ENCODE measurements at places on chromosomes 2 and 18.

GRCh38 chr2:105776560-105776928 is 31.8 kb downstream of the NCK2 start:
- no peak for DNase-seq

GRCh38 chr2:239578381-239578780 is 177.6 kb upstream of the HDAC4 start:
- DNase-seq, result no peak

GRCh38 chr2:42196403-42197267 is 27.5 kb downstream of the EML4 start:
- DNase-seq, result no peak

DNA sequence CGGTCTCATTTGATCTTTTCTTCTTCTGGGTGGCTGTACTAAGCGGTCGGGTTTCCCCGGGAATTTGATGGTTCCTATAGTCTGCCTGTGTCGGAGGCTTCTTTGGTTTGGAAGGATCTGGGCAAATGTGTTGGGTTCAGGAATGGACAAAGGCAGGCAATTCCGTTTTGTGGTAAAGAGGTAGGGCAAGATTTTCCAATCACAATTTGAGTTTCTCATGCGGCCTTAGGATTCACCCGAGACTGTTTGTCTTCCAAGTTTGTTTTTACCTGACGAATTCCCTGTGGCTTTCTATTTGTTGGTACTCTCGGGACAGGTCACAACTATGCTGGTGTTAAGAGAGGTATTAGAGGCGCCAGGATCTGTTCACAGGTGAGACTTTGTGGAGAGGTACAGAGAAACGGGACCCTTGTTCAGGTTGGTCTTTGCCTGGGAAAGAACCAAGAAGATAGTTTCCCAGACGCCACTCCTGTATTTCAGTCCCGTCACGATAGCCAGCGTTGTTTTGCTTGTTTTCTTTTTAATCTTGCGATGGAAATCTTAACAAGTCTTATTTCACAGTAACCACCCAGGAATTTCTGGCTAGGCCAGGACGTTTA is 3.0 kb downstream of the SP5 start:
- DNase-seq, result no peak

DNA sequence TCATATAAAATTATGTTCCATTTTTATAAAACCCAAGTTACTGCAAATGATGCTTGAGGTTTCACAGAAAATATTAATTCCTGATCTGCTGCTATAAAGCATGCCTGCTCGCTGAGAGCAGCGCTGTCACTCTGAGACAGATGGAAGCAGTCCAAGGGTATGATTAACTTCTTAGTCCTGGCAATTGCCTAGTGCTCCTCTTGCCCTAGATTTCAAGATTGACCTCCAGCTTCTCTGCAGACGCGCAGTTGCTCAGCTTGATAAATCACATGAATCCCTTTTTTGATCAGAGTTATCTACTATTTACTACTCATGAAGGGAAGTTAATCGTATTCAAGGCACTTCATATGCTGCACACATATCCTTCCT is 154.6 kb upstream of the REV1 start:
- DNase-seq, result no peak

DNA sequence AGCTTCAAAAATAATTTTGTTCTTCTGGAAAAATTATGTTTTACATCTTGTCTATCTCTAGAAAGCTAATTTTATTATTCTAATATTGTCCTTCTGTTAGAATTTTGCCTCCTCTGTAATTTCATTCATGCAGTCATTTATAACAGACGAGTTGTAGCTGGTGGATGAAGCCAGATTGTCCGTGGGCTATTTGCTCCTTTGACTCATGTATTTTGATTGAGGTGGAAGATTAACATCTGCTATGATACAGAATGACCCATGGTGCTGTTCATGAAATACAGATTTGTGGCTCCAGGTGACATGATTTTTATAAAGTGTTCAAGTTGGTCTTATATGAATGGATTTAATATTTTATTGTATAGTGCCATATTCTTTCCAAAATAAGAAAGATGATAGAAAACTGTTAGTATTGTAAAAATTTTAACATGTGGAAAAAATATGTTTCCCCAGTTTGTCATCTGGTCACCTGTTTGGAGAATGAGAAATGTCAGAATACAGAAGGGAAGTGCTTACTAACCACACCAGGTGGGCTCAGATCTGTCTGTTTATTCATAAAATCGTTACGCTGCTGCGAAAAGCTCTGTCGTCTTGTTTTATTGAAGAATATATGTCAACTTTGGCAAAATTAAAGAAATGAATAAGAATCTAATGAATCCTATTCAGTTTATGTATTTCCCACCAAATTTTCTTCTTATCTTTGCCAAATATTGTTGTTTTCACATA is 20.4 kb upstream of the L3MBTL4 start:
- no peak for DNase-seq

DNA sequence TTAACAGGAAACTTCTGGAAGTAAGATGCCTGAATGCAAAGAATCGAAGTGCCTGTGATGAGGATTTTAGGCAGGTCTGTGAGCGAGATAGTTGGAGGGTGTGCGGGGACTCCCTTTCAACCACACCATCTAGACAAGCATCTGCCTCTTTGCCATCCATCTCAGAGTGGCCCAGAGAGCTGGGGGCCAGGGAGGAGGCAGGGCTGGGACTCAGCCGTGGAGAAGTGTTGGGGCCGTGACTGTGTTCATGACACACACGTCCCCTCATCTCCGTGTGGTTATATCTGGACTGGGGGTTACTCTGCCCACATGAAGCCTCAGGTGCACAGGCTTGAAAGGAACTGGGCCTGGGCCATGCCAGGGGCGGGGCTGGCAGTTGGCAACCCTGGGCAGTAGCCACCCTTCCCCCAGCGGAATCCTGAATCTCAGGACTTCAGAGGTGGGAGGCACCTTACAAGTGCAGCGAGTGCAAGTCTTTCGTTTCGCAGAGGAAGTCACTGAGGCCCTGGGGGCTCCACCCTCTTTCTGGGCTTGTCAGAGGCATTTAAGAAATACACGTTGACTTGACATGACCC is 112.5 kb downstream of the SLC4A3 start:
- no peak for DNase-seq

DNA sequence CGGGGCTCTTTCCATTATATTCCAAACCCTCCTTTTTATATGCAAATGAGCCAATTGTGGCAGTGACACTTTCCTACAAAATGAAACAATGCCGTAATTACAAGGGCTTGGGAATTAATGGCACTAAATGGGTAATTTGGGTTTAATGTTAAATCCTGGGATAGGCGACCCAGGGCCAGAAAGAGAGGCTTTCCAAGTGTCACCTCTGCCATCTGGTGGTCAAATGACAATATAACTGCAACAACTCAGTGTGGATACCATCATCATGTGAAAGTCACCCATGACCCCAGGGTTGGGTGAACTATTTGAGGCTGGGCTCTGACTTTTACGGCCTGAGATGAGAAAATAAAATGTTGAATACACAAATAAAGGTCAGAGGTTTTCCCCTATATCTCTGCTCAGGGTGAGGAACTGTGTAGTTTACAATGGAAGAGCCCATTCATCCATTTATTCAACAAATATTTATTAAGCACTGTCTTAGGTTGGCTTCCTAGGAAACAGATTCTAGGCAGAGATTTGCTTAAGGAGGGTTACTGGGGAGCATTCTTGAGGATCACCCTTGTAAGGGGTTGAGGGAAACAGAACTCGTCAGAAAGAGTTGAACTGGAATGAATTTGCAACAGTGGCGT is 13.6 kb upstream of the THADA start:
- no peak for DNase-seq

DNA sequence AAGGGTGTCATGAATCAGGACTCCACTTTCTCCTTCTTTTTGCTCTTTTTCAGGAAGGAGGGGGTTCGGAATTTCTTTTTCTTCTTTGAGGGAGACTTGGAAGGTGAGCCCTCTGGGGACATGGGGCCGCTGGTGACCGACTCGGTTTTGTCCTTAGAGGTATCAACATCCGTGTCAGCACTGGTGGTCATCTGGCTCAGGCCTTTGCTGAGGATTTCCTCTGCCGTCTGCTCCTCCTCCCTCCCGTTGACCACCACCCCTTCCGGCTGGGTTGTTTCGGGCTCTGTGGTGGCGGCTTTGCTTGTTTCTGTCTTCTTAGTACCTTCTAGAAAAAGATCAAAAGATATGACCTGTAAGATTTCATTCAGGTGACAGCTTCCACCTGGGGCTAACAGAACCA is 104.6 kb downstream of the ADD2 start:
- no peak for DNase-seq

- no peak for DNase-seq
These were observed 57.6 kb downstream of the KCNG2 start for GRCh38 chr18:79855147-79855933.

GRCh38 chr2:148920559-148920958 is 45.5 kb downstream of the KIF5C start:
- no peak for DNase-seq

GRCh38 chr2:40510304-40510703 is 58.4 kb upstream of the SLC8A1 start:
- DNase-seq, result no peak

- no peak for DNase-seq
These were observed 171.2 kb downstream of the RTP5 start for GRCh38 chr2:242040681-242041080.

DNA sequence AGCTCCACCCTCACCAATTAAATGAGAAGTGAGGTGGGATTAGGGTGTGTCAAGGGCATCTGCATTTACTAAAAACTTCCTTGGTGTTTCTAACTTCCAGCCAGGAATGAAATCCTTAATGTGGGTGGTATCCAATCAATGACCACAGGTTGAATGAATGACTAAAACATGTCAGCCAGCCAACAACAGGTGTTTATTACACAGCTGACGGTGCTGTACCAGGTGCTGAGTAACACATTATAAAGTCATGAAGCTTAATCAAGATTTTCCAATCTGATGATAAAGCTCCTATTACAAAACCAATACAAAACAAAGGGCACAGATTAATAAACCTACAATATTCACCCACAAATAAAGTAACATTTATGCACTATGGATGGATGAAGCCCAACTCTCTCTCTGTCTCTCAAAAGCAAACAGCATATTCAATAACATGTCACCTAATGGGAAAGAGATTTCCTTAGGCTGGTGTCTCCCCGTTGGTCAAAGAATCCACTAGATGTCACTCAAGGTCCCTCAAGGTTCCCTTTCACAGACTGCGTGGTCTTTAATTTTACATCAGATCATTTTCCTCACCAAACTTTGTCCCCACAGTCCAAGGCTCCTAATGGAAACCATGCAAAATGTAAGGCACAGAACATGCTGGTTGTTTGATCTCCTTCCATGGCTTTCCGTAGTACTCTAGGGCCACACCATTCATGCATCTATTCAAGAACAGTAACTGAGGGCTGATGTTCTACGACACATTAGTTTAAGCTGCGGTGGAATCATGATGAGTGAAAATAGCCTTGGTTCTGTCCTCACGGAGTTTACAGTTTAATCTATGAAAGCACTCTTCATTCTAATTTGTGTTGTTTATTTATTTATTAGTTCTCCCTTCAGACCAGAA is 6.4 kb upstream of the PTPN4 start:
- peak; percentile 5 for DNase-seq

GRCh38 chr2:226888971-226889370 is 53.1 kb downstream of the RHBDD1 start:
- no peak for DNase-seq

- DNase-seq, result no peak
These were observed 81.8 kb downstream of the CERKL start for GRCh38 chr2:181575024-181575649.

- no peak for DNase-seq
These were observed 137.7 kb upstream of the PKDCC start for GRCh38 chr2:41910126-41910525.

DNA sequence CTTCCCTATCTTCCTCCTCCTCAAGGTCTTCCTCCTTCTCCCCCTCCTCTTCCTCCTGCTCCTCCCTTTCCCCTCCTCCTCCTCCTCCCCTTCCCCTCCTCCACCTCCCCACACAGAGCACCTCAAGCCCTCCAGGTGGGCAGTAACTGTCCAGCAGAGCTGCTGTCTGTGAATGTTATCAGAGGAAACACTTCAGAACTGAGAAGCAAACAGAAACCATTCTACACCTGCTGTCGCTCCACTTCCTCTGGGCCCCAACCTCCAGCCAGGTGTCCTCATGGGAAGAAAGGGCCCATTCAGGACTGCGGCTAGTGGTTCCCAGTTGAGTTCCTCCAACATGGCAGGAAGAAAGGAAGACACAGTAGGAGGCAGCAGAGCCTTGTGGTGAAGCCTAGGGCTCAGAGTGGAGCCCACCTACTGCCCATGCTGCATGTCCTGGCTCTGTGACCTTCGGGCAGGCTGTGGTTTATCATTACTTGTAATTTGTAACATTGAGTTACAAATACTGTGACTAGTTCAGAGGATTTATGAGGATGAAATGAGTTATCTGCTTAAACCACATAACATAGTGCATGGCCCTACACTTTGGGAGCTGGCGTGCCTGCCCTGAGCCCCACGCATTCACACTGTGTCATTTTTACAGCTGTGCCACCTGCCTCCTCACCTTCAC is 165.9 kb upstream of the ID2 start:
- no peak for DNase-seq

DNA sequence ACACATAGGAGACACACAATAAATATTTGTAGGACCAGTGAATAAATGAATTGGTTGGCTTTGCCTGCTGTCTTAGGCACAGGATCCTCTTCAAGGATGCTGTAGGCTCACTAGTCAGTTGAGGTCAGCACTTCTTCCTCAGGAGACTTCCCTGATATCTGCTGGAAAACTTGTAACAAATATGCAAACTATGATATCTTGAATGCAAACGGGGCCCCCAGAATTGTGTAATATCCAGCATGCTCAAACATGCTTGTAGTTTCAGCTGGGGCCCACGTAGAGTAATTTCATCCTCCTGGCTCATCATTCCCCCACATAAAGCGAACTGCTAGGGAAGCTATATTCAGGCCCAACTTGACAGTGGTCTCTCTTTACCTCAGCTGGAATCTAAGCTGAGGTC is 43.6 kb downstream of the POLE4 start:
- no peak for DNase-seq

DNA sequence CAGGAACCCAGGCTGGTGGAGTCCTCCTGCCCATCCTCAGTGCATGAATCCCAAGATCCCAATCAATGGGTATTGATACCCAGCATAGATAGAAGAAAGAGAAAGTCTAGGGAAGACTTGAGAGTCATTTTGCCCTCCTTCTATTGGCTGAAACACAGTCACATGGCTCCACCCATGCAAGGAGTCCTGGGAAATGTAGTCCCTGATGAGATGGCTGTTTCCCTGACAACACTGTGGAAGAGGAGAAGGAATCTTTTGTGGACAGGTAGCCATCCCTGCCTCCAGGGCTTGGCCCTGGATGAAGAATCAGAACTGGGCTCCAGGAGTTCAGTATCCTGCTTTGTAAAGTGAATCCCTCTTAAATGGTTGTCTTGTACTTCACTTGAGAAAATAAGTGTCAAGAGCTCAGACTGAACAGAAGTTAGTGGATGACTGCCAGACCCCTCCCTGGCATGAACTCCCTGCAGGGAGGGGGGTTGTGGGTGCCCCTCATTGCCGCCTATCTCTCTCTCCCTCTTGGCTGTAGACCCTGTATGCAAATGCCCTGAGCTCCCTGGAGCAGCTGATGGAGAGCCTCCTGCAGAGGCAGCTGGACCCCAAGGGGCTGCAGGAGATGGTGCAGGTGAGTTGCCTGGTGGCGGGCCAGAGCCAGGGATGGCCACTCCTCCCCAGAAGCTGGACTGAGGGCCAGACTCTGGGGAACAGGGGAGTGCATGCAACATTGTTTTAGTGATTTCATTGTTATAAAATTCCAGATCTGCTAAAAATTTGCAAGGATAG is 36.1 kb downstream of the MROH2A start:
- no peak for DNase-seq

- no peak for DNase-seq
These were observed 773.9 kb upstream of the FAM98A start for GRCh38 chr2:34372967-34373366.

Data from stimulated activated CD8-positive, alpha-beta memory T cell treated with anti-CD3 and anti-CD28 coated beads, Interleukin-7, amount 100 ng/mL, for 1 hour (primary cell).